Colonic mucosa (tissue), 4 donors: ENCODE measurements at places on chromosomes 11 and 22. TPM values are rescaled to one million over a fixed set of nuclear protein-coding genes. Genes with fewer than 3 reads are reported as not detected.
A peak's percentile ranks its signal among the peaks of the same experiment; 100 is the strongest.

DNA sequence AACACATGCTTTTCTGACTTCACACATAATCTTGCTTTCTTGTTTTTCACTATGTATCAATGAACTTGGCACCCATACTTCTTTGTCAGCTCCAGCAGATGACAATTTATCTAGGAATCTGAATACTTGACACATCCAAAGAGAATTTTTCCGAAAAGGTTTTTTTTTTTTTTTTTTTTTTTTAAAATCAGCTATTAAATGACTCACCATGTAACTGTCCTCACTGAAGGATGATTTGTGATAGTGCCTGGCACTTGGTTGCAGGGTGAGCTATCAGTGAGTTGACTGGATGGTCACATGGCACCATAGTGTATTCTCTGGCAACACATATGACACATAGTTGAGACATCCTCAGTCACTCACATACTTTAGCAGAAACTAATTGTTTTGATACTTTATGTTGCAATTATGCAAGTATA, 133.4 kb upstream of the E2F8 start:
- H3K4me1 ChIP-seq, result no peaks in the 10 kb centered on the region
- H3K27me3 ChIP-seq, result no peaks in the 10 kb centered on the region
- H3K4me3 ChIP-seq, result no peak overlapping the region
- H3K27ac ChIP-seq, result no peak overlapping the region

- H3K27me3 ChIP-seq, result no peaks in the 10 kb centered on the region
- no peaks in the 10 kb centered on the region for H3K36me3 ChIP-seq
- peak; percentile 15 for DNase-seq
- H3K4me3 ChIP-seq, result no peak overlapping the region
- no peaks in the 10 kb centered on the region for H3K4me1 ChIP-seq
Observed at GRCh38 chr11:117832511-117832910, 8.0 kb upstream of the FXYD2 start.

DNA sequence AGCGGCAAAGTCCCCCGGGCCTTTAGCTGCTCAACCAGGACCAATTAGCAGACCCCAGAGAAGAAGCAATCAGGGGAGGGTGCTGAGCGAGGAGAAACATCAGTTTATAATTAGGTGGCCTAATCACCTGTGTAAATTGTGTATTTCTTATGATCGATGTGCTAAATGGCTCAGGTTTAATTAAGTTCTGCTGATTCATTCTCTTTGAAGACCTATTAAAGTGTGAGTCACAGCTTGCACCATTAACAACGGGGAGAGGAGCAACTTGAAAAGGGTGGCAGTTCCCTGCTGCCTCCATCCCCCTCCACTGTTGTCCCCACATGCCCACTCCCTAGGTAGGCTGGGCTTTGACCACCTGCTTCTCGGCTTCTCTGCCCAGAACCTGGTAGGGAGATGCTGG, 10.7 kb downstream of the ISX start:
- H3K4me3 ChIP-seq, result no peak overlapping the region
- no peaks in the 10 kb centered on the region for H3K36me3 ChIP-seq
- no peak overlapping the region for H3K27ac ChIP-seq
- no peaks in the 10 kb centered on the region for H3K27me3 ChIP-seq
- H3K4me1 ChIP-seq, result no peaks in the 10 kb centered on the region
- no peak for DNase-seq

DNA sequence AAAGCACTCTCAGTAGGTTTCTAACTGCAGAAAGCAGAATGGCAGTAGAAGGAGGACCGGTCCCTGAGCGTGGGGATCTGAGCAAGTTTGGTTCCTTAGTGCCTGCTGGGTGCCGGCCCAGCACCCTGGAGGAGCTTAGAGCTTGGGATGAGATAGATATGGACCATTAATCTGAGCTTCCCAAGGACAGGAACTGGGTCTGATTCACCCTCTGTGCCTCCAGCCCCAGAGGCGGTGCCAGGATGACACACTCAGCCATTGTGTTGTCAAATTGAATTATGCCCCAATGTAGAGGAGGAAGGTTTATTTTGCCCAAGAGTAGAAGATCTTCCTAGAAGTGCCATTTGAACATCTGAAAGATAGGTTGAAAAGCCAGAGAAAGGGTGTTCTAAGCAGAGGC, 4.3 kb downstream of the ZC3H7B start:
- no peaks in the 10 kb centered on the region for H3K36me3 ChIP-seq
- peaks cover 3% of the 10 kb centered on the region for H3K4me1 ChIP-seq
- no peak overlapping the region for H3K4me3 ChIP-seq
- no peaks in the 10 kb centered on the region for H3K27me3 ChIP-seq
- H3K27ac ChIP-seq, result no peak overlapping the region

DNA sequence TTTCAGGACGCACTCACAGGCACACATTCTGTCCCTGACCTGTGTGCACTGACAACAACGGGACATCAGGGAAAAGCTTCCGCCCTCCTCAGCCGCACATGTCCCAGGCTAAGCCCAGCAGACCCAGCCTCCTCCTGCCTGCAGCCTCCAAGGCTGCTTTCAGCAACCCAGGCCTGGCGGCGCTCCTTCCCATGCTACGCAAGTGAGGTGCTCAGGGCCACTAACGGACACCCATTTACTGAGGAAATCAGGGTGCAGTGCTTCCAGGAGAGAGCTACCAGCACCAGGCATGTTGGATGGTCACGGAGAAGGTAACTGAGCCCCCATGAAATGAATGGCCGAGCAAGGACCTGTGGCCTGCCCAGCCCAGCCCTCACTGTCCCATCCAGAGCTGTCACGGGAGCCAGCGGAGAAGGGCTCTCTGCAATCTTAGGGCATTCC, 6.9 kb downstream of the MOB2 start:
- no peak overlapping the region for H3K4me3 ChIP-seq
- peaks cover 7% of the 10 kb centered on the region for H3K36me3 ChIP-seq
- H3K4me1 ChIP-seq, result no peaks in the 10 kb centered on the region
- no peak for DNase-seq
- H3K27me3 ChIP-seq, result no peaks in the 10 kb centered on the region

GRCh38 chr11:77617892-77618291, 19.7 kb downstream of the CLNS1A start:
- DNase-seq, result no peak
- no peak overlapping the region for H3K27ac ChIP-seq
- no peaks in the 10 kb centered on the region for H3K36me3 ChIP-seq
- no peak overlapping the region for H3K4me3 ChIP-seq

Gene PLAAT3
- 3.8 TPM for total RNA-seq

Gene TMEM191C
- total RNA-seq, result 0.80 TPM

Gene SLC25A45
- 4.4 TPM for total RNA-seq
